ENCODE measurements at places on chromosomes 4 and X. TPM values are rescaled to one million over a fixed set of nuclear protein-coding genes. Genes with fewer than 3 reads are reported as not detected.

The SPANXN4 gene
- not detected for total RNA-seq

The SLIT2 gene
- total RNA-seq = 38.1 TPM

GRCh38 chr4:109723110-109723509 lies 6.8 kb downstream of the PLA2G12A start:
- no peak for DNase-seq

GRCh38 chr4:957581-958313 lies 15.6 kb downstream of the DGKQ start:
- no peak for DNase-seq

DNA sequence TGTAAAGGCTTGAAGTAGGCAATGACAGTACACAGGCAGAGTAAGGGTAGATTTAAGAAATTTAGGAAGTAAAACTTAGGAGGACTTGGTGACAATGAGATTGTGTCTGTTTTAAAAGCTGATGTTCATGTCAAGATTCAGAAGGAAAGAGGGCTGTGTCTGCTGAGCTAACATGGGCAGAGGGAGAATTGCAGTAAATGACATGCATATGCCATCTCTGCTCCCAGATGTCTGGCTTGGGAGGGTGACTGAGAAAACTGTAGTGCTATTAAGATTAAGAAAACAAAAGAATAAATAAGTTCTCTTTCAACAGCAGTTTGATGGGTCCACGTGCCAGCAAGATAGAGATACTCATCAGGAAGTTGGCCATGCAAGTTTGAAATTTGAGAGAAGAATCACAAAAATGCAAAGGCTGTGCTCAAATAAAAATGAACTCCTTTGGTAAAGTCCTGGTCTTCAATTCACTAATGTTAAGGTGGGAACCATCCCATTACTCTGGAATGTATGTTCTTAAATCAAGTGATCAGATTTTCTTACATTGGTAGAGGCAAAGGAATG lies 7.2 kb downstream of the NFXL1 start:
- DNase-seq = no peak

- no peak for DNase-seq
These were observed 39.0 kb downstream of the F11 start for GRCh38 chr4:186304866-186305505.

GRCh38 chr4:100431416-100431815 lies 86.4 kb downstream of the EMCN start:
- no peak for DNase-seq

GRCh38 chr4:13659341-13660070 lies 32.0 kb upstream of the BOD1L1 start:
- no peak for DNase-seq

DNA sequence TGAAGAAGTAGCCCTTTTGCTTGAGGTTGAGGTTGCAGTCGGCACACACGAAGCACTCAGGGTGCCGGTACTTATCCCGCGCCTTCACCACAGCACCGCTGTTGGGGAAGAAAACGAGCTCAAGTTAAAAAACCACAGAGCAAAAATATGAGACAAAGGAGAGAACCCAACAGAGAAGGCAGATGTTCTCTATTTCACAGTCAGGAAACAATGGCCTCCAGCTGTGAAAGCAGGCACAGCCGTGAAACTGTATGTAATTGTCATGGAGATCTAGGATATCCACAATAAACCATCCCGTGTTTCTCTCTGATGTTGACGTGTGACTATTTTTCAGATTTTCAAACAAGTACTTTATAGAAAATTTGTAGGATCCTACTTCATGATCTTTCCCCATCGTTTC lies 30.9 kb upstream of the CCDC110 start:
- no peak for DNase-seq

- no peak for DNase-seq
These were observed 63.6 kb upstream of the ARHGAP24 start for GRCh38 chr4:85411386-85411785.

- no peak for DNase-seq
These were observed 141.0 kb upstream of the FAM47C start for GRCh38 chrX:36867143-36867542.

- no peak for DNase-seq
These were observed 237.6 kb downstream of the DHRSX start for GRCh38 chrX:2263203-2263602.

Data from ureter (tissue), 1 donor.